ENCODE measurements at places on chromosomes 3 and 15.

DNA sequence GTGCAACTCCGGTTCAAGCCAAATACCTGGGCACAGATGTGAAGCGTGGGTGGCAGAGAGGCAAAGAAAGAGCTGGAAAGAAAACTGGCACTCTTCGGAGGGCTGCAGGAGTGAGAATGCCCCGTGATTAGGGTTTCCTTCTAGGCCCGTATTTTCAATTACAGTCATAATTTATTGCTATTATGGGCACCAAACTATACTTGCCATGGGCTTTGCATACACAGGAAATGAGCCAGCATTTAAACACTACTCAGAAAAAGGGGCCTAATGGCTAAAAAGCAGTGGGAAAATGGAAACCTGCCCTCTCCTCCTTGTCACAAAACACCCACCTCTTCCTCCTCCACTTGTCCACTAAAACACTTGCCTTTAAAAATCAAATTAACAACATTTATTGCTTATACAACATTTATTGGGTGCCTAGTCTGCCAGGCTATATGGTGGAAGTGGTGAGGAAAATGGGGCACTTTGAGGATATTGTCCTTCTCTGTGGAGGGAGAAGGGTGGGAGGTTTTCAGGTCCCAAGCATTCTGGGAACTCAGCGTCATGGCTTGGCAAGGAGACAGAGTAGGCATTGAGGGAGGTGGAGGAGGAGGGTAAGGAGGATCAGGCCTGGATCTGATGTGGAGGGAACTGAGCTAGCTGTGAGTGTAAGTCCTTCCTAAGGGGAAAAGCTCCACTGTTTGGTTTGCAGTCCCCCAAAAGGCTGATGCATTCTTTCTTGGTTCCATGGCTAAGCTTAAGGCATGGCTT is 160.9 kb downstream of the SLCO3A1 start:
- DNase-seq: no peak

- DNase-seq: no peak
Observed at GRCh38 chr3:130088061-130088460, 6.4 kb downstream of the ALG1L2 start.

DNA sequence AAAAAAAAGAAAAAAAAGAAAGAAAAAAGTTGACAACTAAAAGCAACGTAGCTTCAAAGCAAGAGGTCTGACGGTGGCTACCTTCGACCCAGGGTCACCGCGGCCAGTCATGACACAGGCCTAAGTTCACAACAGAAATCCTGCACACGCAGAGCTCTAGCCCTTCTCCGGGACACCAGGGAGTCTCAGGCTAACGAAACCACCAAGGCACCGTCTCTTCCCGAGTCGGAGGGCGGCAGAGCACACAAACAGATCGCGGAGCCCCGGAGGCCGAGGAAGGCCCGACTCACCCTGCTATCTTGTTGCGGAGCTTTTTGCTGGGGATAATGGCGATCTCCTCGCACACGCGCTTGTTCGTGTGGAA is 584 bp downstream of the RPS17 start:
- no peak for DNase-seq

GRCh38 chr15:89494031-89494430 is 2.4 kb downstream of the RHCG start:
- DNase-seq: no peak

GRCh38 chr3:21020681-21021080 is 730.3 kb downstream of the ZNF385D start:
- no peak for DNase-seq

DNA sequence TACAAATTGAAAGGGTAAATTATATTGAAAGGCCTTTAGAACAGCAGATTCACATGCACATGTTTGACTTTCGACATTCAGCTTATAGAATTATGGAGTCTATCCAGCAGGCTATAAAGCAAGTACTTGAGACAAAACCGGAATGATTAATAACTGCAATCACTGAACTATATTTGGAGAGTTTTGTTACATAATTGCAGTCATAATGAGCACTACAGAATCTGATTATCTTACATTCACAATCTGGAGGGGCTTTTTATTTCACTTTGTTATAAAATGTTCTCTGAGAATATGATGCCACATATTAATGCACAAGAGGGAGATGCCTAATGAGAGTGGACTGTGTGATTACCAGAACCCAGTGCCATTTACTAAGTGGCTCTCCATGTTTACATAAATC is 64.3 kb downstream of the NSUN3 start:
- DNase-seq: no peak

DNA sequence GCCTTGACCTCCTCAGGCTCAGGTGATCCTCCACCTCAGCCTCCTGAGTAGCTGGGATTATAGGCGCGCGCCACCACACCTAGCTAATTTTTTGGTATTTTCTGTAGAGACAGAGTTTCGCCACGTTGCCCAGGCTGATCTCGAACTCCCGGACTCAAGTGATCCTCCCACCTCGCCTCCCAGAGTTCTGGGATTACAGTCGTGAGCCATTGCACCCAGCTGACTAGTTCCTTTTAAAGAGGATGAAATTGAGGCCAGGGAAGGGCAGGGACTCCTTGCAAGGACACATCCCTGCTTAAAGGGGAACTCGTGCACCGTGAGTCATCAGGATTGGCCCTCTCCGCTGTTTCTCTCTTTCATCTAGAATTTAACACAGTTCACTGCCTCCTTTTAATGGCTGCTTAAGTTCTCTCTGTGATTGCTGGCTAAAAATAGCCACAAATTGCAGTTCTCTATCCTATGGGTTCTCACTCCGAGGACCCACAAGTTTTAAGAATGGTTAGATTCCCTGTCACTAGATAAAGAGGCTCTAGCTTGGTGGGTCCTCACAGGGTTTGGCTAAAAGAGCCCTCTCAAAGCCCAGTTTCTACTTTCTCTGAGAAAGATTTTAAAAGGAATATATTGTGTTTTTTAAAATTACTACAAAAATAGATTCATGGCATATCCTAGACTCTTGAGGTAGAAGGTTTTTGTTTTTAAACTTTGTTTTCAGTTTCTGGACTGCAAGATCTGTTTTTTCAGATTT is 1.4 kb downstream of the CRTAP start:
- DNase-seq: no peak

DNA sequence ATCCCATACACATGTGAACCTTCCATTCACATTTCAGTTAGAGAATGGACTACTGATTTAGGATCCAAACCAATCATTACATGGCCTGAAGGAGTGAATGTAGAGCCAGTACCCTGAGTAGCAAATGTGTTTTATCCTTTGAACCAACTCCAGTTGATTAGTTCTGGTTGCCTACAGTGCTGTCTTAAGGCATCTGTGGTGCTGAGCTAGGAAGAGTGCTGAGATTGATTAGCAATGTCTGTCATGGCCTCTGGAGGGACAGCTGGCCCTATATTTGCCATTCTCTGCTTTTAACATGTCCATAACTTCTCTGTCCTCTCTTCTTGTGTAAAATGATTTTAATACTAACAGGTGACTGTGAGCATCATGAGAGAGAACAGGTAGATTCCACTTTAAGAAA is 11.1 kb downstream of the LRTM1 start:
- no peak for DNase-seq

GRCh38 chr15:32979710-32980109 is 214.8 kb downstream of the FMN1 start:
- no peak for DNase-seq

GRCh38 chr3:165254812-165255211 is 58.6 kb upstream of the SLITRK3 start:
- DNase-seq: no peak

DNA sequence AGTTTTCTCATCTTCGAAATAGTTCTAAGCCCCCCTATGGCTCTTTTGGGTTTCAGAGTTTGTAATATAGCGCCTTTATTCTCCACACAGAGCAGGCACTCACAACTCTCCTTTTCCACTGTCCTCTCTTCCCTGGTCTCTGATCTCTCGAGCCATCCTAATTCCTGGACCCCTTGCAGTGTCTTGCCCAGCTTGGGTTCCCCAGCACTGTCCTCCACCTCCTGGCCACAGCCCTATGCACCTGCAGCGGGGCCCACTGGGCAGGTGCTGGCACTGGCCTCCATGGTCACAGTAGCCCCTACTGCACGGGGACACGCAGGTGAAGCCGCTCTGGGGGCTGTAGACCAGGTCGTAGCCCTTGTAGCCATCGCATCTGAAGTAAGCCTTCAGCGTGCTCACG is 27.9 kb downstream of the MUC20 start:
- DNase-seq: no peak

- DNase-seq: no peak
Observed at GRCh38 chr3:42114130-42114725, 23.1 kb downstream of the TRAK1 start.

DNA sequence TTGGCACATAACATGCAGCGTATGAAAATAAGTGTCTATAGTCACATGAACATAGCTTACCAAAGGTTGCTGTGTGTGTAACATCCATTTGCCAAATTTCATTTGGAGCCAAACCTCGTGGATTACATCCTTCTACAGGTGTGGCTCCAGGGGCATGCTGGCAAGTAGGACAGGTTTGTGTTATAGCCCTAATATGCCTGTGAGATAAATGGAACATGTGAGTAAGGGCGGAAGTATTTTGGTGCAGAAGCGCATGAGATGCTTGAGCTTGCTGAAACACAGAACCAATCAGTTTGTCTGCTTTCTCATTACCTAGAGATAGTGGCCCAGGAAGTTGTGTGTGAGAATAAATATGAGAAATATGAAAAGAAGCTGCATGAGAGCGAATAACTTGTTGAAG is 21.8 kb upstream of the XCR1 start:
- no peak for DNase-seq

- DNase-seq: no peak
Observed at GRCh38 chr15:100049936-100050876, 291.6 kb downstream of the ADAMTS17 start.

GRCh38 chr15:39110746-39111145 is 470.1 kb upstream of the THBS1 start:
- DNase-seq: no peak

DNA sequence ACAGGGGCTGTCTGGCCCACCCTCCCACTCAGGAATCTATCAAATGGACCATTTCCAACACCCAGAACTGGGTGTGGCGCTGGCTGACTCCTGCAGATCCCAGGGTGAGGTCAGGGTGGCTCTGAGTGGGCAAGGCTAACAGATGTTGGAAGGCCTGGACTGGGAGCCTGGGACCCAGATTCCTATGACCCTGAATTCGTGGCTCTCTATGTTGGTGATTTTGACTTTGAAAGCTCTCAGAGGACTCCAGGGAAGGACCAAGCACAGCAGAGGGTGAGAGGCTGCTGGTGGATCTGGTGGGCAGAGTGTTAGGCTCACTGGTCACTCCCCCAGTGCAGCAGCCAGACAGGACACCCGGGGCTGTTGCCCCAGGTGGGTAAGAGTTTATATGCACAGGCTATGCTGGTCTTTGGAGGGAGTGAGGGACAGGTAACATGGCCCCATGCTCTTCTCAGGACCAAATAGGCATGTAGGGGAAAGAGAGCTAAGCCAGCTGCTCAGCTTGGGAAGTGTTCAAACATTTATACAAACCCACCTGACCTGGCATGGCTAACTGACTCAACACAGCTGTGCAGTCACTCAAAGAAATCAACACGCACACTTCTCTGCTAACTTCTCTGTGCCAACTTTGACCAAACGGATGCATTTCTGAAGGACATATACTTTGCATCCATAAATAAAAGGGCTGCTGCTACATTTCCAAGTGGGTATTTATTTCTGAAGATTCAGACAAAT is 62.6 kb upstream of the RAB6B start:
- no peak for DNase-seq

GRCh38 chr3:37968199-37968598 is 22.4 kb upstream of the VILL start:
- no peak for DNase-seq

DNA sequence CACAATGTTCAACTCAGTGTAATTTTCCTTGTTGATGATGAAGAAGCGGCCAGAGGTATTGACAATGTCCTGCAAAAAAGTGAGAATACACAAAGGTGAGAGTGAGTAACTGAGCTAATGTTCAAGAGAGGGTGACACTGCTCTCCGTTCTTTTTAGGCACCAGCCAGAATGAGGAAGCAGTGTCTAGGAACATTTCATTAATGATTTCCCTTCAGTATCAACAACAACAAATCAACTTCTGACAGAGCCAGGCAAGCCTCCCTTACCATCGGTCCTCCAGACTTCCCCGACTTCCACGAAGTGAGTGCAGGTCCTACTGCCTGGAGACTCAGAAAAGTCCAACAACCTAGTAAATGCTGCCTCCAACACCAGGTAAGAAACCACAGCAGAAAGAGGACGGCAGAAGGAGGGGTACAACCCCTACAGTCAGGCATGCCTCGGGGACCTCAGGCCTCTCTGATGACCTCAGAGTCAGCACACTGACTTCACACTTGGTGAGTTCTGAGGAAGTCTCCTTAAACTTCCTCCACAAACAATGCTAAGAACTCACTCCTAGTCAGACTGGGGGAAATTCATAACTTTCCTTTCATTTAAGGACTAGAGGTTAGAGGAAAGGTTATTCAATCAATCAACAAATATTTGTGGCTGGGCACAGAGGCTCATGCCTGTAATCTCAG is 62.7 kb downstream of the NPTN start:
- no peak for DNase-seq

DNA sequence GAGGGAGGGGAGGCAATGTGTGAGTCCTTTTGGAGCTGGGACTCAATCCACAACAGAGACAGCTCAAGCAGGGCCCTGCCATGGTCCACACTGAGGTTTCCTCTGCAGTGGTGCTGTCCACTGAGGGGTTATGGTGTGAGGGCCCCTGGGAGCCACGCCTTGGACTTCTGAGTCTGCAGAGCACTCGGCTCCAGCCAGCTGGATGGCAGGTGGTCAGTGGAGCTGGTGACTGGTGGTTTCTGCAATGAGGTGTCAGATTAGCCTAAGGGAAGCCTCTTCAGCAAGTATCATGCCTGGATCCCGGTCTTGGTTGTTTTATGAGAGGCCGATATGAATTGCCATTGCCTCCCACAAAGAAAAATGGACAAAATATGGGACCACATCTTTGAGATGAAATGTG is 21.7 kb downstream of the LSM3 start:
- no peak for DNase-seq

DNA sequence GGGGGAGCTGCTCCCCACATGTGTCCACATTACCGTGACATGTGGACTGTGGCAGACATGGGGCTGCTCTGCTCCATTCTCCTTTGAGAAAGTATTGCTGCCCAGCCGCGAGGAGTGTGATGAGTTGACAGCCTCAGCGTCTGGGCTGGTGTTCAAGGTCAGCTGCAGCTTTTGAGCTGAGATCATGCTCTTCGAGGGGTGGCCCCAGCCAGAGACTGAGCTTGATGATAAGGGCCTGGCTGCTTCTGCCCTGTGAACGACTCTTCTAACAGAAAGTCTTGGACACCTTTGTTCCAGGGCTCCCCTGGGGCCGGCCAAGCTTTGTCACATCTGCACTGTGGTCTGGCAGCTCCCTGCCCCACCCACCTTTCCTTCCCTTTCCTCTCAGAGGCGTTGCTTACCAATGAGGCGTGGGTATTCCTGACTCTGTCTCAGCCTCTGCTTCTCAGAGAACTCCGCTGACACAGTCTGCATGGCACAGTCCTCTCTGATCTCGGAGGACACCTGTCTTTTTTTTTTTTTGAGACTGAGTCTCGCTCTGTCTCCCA is 86.6 kb downstream of the CHRD start:
- DNase-seq: no peak
